ENCODE measurements at places on chromosomes 3 and 15.
A peak's percentile ranks its signal among the peaks of the same experiment; 100 is the strongest.

- no peak for DNase-seq
Observed at GRCh38 chr3:37571269-37571668, 290.4 kb upstream of the CTDSPL start.

DNA sequence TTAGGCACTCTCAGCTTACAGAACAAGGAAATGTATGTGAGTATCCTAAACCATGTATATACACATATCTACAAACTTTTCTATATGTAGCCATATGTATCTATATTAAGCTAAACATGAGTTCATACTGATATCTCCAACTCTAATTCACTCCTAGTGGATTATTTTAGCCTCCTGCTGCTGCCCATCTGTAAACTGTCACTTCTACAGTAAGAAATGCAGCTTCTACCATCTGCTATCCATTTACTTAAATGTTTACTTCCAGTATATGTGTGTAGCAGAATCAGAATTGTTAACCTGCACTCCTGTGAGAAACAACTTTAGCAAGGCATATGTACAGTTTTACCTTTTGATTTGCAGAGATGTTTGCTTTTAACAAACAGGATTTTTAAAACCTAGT, 478.5 kb upstream of the CBLB start:
- no peak for DNase-seq

GRCh38 chr3:126026761-126027160, 57.2 kb downstream of the SLC41A3 start:
- no peak for DNase-seq

DNA sequence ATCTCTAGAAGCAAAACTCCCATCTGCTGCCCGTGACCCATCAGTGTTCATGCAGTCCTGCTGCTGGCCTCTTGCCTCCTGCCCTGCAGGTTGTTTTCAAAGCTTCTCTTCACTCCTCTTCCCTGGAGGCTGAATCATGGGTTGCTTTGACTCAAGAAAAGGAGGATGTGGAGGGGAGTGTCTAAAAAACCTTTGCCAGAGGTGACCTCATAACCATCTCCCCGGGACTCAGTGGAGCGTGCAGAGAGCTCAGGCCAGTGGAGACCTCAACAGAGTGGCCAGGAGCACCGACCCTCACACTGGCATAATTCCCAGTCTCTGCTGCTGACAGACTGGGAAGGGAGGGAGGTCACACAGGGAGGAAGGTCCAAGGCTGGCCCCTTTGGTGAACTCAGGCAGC, 60.9 kb upstream of the ITGA11 start:
- peak; percentile 87 for DNase-seq

DNA sequence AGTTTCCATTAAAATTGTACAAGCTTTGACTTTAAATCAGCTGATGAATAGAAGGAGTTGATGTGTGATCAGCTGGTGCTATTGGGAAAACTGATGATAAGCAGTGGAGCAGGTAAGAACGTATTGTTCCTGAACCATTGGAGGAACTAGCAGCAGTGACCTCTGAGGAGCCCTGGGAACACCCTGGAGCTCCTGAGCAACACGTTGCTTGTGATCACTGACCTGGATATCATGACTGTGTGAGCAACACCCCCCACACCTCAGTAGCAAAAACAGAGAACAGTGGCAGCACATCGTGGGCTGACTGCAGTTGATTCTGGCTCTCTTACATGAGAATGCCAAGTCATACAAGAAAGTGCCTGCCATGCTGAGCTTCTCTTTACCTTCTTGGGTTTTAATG, 72.9 kb downstream of the BLM start:
- DNase-seq: no peak
